ENCODE measurements at places on chromosomes 1 and 21. TPM values are rescaled to one million over a fixed set of nuclear protein-coding genes. Genes with fewer than 3 reads are reported as not detected.

The NFASC gene
- total RNA-seq = 3.3 TPM

The PODN gene
- total RNA-seq = 2.7 TPM

The CHRNB2 gene
- total RNA-seq = 0.62 TPM

The PHC2 gene
- total RNA-seq = 43.3 TPM

The AQP10 gene
- 0.09 TPM for total RNA-seq

The OR2L13 gene
- total RNA-seq = not detected

The CCDC28B gene
- 3.8 TPM for total RNA-seq

The CELA3A gene
- 55,024 TPM for total RNA-seq

The CFH gene
- 6.2 TPM for total RNA-seq

The DNALI1 gene
- total RNA-seq = 10.7 TPM

The LYSMD1 gene
- 3.7 TPM for total RNA-seq

The TEKT2 gene
- total RNA-seq = 1.6 TPM

The NCF2 gene
- 14.1 TPM for total RNA-seq

The LIN28A gene
- total RNA-seq = not detected

The CD52 gene
- total RNA-seq = 1.9 TPM

The IL19 gene
- not detected for total RNA-seq

The UTP25 gene
- 4.4 TPM for total RNA-seq

The LZIC gene
- 8.4 TPM for total RNA-seq

The SMG5 gene
- 42.8 TPM for total RNA-seq

The LY9 gene
- total RNA-seq = 0.14 TPM

The ZSCAN20 gene
- 2.5 TPM for total RNA-seq

The PGBD5 gene
- total RNA-seq = 9.5 TPM

The TTC22 gene
- 10.6 TPM for total RNA-seq

The ANKRD13C gene
- total RNA-seq = 13.0 TPM

The INTS3 gene
- total RNA-seq = 13.5 TPM

The OBSCN gene
- 11.7 TPM for total RNA-seq

The CD55 gene
- total RNA-seq = 12.6 TPM

The CFHR4 gene
- total RNA-seq = not detected

The SDC3 gene
- 6.6 TPM for total RNA-seq

The PAQR6 gene
- 0.55 TPM for total RNA-seq

The LBR gene
- 18.3 TPM for total RNA-seq

The MARK1 gene
- total RNA-seq = 1.1 TPM

The PLEKHO1 gene
- total RNA-seq = 10.0 TPM

The CLCA2 gene
- total RNA-seq = not detected

The SPRR2A gene
- total RNA-seq = not detected

The PNRC2 gene
- total RNA-seq = 54.8 TPM

The TMEM183A gene
- 38.7 TPM for total RNA-seq

The SPRR5 gene
- not detected for total RNA-seq

The LRRN2 gene
- 0.24 TPM for total RNA-seq

The NMNAT1 gene
- total RNA-seq = 3.3 TPM

The FAM177B gene
- not detected for total RNA-seq

The OR2AK2 gene
- not detected for total RNA-seq

The FCRL2 gene
- not detected for total RNA-seq

The SHISAL2A gene
- total RNA-seq = 0.42 TPM

The PRKAA2 gene
- 4.1 TPM for total RNA-seq

The LCE2A gene
- not detected for total RNA-seq

The CRP gene
- 29.3 TPM for total RNA-seq

The FNBP1L gene
- total RNA-seq = 10.9 TPM

The DCDC2B gene
- total RNA-seq = not detected

The HSD3B1 gene
- total RNA-seq = not detected
